ENCODE measurements at places on chromosomes 5 and 9. TPM values are rescaled to one million over a fixed set of nuclear protein-coding genes. Genes with fewer than 3 reads are reported as not detected.

The LRRC8A gene
- total RNA-seq, result 35.2 TPM

The PTGES2 gene
- total RNA-seq, result 68.9 TPM

The ROR2 gene
- 12.9 TPM for total RNA-seq

The DDX4 gene
- total RNA-seq, result not detected

The HMMR gene
- total RNA-seq, result 13.9 TPM

The CPEB4 gene
- total RNA-seq, result 16.3 TPM

The KIAA1958 gene
- 7.7 TPM for total RNA-seq

The CDKN2A gene
- total RNA-seq, result 18.1 TPM

The F2RL1 gene
- 2.7 TPM for total RNA-seq

The ACOT12 gene
- total RNA-seq, result not detected
